Stimulated activated CD8-positive, alpha-beta memory T cell treated with anti-CD3 and anti-CD28 coated beads, Interleukin-2, amount 100 ng/mL, for 1 hour (primary cell): ENCODE measurements at places on chromosomes 4 and X.

DNA sequence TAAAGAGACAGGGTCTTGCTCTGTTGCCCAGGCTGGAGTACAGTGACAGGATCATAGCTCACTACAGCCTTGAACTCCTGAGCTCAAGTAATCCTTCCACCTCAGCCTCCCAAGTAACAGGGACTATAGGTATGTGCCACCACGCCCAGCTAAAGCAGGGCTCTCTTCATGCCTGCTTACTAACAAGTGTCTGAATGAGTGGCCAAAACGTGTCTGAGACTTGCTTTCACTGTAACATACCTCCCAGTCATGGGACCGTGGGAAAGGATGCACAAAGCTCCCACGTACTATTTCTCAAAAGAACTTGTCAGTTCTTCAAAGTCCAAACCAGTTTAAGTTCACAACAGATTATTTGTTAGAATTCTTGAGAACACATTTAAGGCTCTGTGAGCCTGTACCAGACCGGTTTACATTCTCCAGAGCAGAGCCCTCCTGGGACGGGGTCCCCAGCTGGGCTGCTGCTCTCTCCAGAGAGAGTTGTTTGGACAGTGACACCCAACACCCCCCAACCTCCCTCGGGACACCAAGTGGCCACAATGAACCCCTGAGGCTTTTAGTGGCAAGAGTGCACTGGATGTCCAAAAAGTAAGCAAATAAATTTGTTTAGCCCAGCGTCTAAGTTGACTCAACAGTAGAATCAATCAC lies 24.1 kb downstream of the SH3KBP1 start:
- DNase-seq: no peak

- DNase-seq: no peak
These were observed 105.3 kb downstream of the CPZ start for GRCh38 chr4:8697826-8698225.

DNA sequence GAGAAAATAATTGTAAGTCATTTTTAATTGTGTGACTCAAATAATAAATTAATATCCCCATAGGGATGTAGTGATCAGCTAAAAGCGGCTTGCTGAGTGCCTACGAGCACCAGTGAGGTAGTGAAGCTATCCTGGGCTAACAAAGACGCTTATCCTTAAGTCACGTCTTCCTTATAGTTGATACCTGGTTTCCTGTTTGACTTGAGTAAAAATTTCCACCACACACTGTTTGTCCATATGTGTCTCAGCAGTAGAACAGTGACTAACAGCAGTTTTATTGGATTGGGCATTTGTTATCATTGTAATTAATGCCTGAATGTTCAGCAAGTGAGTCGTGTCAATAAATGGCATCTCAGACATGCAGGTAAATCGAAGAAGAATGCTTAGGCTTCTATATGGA lies 241.1 kb downstream of the GRXCR1 start:
- DNase-seq: no peak

- DNase-seq: no peak
These were observed 673.6 kb upstream of the TENM3 start for GRCh38 chr4:181569553-181569952.

DNA sequence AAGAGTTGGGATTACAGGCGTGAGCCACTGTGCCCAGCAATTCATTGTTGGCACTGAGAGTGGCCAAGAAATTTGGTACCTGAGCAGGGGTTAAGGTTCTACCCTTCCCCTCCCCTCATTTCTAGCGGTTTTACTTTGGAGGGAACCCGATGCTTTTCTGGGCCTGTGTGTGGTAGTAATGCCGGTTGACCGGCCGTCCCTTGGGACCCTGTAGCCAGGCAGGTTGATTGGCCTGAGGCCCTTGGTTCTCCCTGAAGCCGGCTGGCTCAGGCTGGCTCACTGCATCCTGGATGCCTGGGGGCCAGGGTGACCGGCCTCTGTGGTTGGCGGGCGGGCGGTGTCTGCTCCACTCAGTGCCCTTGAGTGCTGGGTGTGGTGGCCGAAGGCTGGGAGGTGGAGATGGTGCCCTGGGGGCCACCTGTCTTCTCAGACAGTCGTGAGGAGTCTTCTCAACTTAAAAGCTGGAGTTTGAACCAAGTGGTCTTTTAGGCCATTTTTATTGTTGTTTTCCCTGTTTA lies 45.6 kb downstream of the RGS12 start:
- no peak for DNase-seq

- DNase-seq: no peak
These were observed 124.9 kb upstream of the GUCY1A1 start for GRCh38 chr4:155541716-155542115.

DNA sequence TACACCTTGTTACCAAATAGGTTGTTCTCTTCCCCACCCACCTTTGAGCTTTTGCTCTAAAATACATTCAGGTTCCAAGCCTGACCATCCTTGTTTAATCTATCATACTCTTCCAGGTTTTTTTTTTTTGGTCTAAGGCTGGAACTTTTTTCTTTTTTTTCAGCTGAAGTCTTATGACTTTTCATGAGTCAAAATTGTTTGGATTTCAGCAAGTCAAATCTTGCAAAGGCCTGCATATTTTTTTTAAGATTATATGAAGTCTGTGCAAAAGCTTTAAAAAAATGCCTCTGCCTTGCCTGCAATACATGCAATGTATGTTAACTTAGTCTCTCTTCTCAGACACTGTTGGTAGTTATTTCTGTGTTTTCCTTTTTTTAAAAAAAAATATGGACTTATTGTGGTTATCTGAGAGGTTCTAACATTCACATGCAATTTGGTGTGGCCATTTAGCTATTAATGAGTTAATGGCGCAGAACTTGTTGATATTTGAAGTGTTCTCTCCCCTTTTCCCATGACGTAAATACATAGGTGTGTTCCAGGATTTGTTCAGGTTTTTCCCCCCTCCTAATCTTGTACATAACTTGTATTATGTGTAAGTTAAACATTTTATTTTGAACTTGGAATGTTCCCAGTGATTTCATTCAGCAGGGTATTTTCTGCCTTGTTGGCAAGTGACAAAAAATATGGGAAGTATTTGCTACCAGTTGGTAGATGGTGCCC lies 58.7 kb downstream of the CCKAR start:
- DNase-seq: no peak

DNA sequence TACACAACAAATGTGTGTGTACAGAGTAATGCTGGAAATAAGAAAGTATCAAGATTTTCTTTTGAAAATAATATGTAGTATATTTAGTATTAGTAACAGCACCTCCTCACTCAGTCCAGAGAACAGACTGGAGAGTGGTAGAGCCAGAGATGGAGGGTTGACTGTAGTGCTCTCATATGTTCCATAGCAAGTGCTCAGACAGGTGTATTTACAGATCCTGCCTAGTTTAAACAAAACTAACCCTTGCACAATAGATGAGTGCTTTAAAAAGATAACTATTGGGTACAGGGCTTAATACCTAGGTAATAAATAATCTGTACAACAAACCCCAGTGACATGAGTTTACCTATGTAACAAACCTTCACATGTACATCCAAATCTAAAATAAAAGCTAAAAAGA lies 381.0 kb upstream of the EMCN start:
- no peak for DNase-seq

- DNase-seq: no peak
These were observed 9.0 kb downstream of the ATP10D start for GRCh38 chr4:47494124-47494430.

GRCh38 chr4:84529169-84529751 lies 30.2 kb upstream of the NKX6-1 start:
- no peak for DNase-seq

- no peak for DNase-seq
These were observed 547.0 kb upstream of the POU3F4 start for GRCh38 chrX:82961129-82961528.

- DNase-seq: no peak
These were observed 46.8 kb upstream of the BCOR start for GRCh38 chrX:40144576-40144975.

DNA sequence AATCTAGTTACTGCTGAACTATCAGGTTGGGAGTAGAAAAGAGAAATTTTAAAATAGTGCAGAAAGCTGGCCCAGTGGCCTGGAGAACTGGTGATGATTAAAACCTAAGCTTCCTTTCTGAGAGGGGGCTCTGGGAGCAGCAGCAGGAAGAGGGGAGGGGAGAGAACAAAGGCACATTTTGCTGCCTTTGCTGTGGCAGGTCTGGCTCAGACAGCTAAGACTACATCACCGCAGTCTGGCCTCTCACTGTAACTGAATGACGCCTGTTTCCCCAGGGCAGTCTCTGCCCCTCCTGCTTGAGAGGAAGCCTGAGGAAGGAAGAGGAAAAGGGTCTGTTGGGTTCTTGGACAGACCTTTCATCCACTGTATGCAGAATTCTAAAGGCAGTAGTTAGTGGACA lies 148.5 kb downstream of the FRAS1 start:
- no peak for DNase-seq

- DNase-seq: no peak
These were observed 6.6 kb downstream of the HCCS start for GRCh38 chrX:11117745-11118144.

- DNase-seq: no peak
These were observed 4.1 kb downstream of the ZNF185 start for GRCh38 chrX:152901816-152902501.

DNA sequence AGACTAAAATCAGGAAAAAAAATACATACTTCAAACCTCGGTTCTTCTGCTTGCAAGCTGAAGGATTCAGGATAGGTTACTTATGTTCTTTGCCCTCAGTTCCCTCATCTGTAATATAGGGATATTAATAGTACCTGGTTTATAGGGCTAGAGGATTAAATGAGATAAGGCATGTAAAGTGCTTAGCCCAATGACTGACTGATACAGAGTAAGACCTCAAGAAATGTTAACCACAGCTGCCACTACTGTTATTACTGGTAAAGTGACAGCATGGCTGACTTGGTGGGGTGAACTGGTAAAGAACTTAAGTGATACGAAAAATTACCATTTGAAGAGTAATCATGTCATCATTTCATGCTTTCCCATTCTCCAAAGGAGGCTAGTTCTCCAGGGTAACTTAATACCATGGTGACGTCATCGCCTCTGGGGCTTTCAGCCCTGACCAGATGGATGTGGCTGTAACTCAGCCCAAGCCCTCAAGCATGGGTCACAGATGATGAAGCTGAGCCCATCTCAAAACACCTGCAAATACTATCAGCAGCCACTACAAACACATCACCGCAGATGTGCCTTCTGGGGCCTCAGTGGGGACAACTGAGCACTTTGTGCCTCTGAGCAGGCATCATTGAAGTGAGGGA lies 44.5 kb upstream of the SCML1 start:
- DNase-seq: no peak

DNA sequence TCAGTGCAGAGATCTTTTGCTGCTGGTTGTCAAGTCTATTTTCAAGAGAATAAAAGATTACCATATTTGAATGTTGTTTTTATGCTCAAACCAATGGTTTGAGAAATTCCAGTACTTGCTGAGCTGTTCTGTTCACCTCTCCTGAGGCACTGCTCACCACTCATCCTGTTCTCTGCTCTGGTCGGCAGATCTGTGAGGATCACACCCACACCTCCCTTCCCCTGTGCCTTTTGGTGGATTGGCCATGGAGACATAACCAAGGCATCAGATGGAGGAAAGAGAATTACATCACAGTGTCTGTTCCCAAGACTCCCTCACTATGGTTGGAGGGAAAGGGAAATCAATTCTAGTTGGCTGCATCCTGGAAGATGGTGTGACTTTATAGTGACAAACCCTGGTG lies 391.6 kb downstream of the ARHGAP24 start:
- no peak for DNase-seq

DNA sequence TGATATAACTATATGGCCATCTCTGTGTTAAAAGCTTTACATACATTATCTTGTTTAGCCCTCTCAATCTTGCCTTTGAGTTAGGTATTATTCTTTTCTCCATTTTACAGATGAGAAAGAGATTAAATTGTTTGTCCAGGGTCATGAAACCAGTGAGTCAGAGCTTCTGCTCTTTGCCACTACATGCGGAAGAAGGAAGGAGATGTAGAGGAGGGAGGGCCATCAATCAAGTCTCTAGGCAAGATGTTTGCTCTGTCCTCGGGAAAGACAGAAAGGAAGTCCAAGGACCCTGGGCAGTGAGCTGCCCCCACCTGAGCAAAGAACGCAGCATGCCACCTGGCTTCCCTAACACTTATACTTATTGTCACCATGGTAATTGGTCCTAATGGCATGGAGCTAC lies 133.7 kb upstream of the IL1RAPL2 start:
- DNase-seq: no peak

GRCh38 chr4:107906458-107907100 lies 24.8 kb upstream of the CYP2U1 start:
- no peak for DNase-seq

GRCh38 chr4:754221-755120 lies 48.8 kb downstream of the PCGF3 start:
- DNase-seq: no peak

DNA sequence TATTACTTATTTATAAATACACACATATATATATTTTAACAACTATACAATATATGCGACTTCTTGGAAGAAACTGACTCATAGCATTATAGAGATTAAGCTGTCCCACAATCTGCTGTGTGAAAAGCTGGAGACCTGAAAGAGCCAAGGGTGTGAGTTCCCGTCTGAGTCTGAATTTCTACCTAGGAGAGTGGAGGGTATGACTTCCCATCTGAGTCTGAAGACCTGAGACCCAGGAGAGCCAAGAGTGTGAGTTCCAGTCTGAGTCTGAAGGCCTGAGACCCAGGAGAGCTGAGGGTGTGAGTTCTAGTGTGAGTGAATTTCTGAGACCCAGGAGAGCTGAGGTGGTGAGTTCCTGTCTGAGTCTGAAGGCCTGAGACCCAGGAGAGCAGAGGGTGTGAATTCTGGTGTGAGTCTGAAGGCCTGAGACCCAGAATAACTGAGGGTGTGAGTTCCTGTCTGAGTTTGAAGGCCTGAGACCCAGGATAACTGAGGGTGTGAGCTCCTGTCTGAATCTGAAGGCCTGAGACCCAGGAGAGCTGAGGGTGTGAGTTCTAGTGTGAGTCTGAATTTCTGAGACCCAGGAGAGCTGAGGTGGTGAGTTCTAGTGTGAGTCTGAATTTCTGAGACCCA lies 8.9 kb upstream of the P2RY8 start:
- no peak for DNase-seq

DNA sequence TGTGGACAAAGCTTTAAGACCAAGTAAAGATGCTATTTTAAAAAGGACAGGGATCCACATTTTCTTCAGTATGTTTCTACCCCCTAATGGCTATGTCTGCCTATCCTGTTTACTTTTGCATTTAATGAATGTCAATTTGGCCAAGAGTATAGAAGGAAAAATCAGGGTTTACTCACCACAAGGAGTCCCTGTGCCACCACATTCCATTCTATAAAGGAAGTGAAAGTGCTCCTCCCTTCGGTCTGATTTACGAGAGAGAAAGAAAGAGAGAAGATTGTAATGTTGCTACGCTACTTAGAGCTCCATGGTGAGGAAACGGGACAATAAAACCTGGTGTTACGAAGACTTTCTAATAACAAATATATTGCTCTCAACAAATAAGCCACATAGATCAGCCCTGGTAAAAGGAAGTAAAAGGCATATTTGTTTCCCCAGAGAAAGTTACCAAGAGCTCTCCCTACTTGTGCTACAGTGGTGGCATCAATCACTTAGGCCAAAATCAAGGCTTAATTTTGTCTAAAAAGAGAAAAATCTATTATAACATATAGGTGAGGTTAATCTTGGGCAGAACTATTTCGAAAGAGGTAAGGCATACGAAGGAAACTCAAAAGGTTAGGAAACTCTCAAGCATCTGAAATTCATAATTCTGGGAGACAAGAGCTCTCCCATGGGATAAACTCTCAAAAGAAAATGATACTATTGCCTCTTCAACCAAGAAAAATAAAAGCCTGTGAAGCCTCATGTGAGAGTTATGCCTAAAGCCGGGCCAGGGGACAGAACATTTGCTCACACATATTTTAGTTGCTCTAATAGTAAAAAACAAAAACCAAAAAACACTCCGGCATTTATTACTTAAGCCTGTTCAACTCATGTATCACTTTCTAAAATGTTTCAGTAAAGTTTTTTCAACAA lies 29.5 kb downstream of the TAPT1 start:
- no peak for DNase-seq

GRCh38 chr4:13990596-13991589 lies 363.4 kb upstream of the BOD1L1 start:
- DNase-seq: no peak
